Glutamatergic neuron (in vitro differentiated cells): ENCODE measurements at places on chromosomes 5 and 9.

DNA sequence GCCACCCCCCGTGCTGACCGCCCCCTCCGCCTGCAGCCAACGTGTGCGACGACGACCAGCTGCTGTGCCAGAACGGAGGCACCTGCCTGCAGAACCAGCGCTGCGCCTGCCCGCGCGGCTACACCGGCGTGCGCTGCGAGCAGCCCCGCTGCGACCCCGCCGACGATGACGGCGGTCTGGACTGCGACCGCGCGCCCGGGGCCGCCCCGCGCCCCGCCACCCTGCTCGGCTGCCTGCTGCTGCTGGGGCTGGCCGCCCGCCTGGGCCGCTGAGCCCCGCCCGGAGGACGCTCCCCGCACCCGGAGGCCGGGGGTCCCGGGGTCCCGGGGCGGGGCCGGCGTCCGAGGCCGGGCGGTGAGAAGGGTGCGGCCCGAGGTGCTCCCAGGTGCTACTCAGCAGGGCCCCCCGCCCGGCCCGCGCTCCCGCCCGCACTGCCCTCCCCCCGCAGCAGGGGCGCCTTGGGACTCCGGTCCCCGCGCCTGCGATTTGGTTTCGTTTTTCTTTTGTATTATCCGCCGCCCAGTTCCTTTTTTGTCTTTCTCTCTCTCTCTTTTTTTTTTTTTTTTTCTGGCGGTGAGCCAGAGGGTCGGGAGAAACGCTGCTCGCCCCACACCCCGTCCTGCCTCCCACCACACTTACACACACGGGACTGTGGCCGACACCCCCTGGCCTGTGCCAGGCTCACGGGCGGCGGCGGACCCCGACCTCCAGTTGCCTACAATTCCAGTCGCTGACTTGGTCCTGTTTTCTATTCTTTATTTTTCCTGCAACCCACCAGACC lies 80.2 kb downstream of the NTNG2 start:
- DNase-seq, result peak; percentile 53

- no peak for DNase-seq
These were observed 128.4 kb downstream of the GRIA1 start for GRCh38 chr5:153618867-153619266.

DNA sequence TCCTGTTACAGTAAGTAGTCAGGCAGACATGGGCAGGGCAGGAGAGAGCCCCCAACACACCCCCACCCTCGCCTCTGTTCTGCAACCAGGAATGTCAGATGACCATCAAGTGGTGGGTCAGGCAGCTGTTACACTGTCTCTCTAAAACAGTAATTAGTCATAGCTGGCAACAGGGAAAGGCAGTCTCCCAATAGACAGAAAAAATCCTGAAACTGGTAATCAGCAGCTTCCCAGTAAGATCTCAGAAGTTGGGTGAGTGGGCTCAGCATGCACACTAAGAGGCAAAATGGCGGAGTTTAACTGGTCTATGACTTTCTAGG lies 90.2 kb downstream of the C5orf15 start:
- no peak for DNase-seq

DNA sequence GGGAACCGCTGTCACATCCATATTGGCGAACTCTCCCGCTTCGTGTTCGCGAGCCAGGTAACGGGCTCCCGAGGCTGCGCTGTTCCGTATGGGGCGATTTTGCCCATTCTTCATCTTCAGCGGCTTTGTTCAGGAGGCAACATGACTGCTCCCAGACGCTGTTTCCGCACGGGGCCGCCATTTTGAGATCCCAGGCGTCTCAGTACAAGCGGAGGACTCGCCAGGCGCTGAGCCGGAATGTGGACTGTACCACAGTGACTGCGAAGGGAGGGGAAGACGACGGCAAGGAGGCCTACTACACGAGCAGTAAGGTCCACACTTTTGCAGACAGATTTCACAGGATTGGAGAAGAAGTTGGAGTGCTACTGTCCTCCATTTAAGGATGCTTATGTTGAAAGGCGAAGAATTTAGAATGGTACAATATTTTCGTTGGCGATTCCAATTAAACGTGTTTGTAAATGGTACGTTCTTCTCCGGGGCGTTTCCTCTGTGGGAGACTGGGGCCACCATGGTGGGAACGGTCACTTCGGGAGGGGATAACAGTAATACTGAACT lies 41.6 kb upstream of the ZNF300 start:
- DNase-seq, result no peak

DNA sequence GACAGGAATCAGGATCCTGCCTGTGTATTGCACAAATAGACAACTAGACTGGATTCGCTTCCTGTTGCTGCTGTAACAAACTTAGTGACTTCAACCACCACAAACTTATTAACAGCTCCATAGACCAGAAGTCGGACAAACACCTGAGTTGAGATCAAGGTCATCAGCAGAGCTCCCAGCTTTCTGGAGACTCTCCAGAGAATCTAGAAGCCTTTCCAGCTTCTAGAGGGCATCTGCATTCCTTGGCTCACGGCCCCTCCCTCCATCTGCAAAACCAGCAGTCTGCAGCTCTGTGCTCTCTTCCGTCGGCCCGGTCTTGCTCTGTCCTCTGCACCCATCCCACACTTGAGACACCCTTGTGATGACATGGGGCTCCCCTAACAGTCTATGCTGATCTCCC lies 99.1 kb downstream of the KCNT1 start:
- DNase-seq, result no peak
